Fibroblast of lung (primary cell): ENCODE measurements at places on chromosomes 11 and 22. TPM values are rescaled to one million over a fixed set of nuclear protein-coding genes. Genes with fewer than 3 reads are reported as not detected.

GLYAT gene
- total RNA-seq: not detected in 2 replicates

MS4A1 gene
- total RNA-seq: not detected in 2 replicates

DNA sequence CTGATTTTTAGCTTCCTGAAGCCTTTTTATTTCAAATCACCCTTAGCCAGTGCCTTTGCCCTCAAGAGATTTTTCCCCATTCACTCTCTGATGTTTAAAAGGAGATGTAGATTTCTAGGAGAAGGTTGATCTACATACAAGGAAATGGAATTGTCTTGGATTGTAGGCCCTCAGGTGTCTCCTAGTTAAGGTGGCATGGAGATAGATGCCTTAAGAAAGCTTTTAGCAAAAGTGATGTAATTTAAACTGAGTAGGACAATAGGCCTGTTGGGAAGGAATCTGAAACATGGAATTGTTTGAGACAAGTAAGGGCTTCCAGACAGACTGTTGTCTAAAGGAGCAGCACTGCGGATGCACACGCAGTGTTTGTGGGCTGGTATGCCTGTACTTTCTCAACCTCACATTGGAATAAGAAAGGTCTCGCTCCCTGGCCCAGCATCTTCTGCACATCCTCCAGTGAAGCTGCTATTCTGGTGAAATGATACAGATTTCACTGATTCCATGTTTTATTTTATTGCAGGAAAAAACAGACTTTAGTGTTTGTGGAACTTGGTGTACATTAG, 69.8 kb upstream of the SLC25A18 start:
- DNase-seq: no peak

CD3E gene
- total RNA-seq: not detected in 2 replicates

MB gene
- total RNA-seq: not detected in 2 replicates

APOL5 gene
- total RNA-seq: not detected in 2 replicates

- no peak for DNase-seq
These were observed 22.2 kb downstream of the OPCML start for GRCh38 chr11:133509924-133510697.

DNA sequence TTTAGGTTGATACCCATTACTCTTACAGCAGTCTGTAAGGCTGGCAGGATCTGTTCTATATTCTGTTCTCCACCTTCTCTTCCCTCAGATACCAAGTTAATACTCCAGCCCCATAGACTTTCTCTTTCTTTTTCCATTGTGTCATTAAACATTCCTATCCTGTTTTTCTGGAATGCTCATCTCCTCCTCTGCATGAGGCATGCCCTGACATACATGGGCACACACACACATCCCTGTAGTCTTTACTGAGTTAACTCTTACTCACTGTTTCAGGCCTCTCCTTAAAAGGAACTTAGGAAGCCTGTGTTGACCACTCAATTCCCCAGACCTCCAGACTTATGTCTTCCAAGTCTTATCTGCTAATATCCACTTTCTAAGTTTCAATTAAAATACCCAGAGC, 476.8 kb downstream of the METTL15 start:
- no peak for DNase-seq

- no peak for DNase-seq
These were observed 224.0 kb upstream of the B3GAT1 start for GRCh38 chr11:134636071-134636470.

GRCh38 chr11:118398791-118399559, 2.4 kb upstream of the ATP5MG start:
- DNase-seq: peak; percentile 6

SEC14L2 gene
- 4.9 and 5.8 TPM in 2 replicates for total RNA-seq
